T-cell (primary cell): ENCODE measurements at places on chromosomes 4 and X. TPM values are rescaled to one million over a fixed set of nuclear protein-coding genes. Genes with fewer than 3 reads are reported as not detected.

The PCDH7 gene
- not detected for total RNA-seq

The ARSJ gene
- total RNA-seq: 0.26 TPM

The PNMA6E gene
- not detected for total RNA-seq

GRCh38 chr4:137703195-137703594 lies 170.9 kb upstream of the PCDH18 start:
- no peak overlapping the region for H3K4me3 ChIP-seq
- H3K27ac ChIP-seq: no peak overlapping the region
- H3K36me3 ChIP-seq: no peaks in the 10 kb centered on the region
- no peaks in the 10 kb centered on the region for H3K4me1 ChIP-seq
- H3K27me3 ChIP-seq: no peaks in the 10 kb centered on the region

DNA sequence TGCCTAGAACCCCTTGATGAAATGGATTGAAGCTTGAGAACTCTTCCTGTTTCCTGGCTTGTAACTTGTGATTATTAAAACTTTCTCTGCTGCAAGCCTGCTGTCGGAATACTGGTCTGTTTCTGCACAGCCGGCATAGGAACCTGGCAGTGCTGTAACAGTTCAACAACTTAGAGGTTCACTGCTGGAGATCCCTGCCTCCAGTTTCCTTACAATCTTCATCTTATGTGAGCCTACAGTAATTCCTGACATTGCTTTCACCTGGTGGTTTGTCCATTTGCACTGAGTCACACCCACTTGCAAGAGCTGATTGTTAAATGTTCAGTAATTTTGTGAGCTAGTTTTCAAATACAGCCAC lies 1.3 kb upstream of the SEPSECS start:
- peaks cover 10% of the 10 kb centered on the region for H3K36me3 ChIP-seq
- peak overlapping the region; percentile 91 for H3K4me3 ChIP-seq
- H3K27ac ChIP-seq: peak overlapping the region; percentile 98

- DNase-seq: no peak
- no peak overlapping the region for H3K27ac ChIP-seq
- H3K4me1 ChIP-seq: no peaks in the 10 kb centered on the region
- H3K36me3 ChIP-seq: peaks cover 39% of the 10 kb centered on the region
- H3K4me3 ChIP-seq: no peak overlapping the region
Measured at GRCh38 chr4:121676345-121677075, 20.3 kb downstream of the ANXA5 start.

DNA sequence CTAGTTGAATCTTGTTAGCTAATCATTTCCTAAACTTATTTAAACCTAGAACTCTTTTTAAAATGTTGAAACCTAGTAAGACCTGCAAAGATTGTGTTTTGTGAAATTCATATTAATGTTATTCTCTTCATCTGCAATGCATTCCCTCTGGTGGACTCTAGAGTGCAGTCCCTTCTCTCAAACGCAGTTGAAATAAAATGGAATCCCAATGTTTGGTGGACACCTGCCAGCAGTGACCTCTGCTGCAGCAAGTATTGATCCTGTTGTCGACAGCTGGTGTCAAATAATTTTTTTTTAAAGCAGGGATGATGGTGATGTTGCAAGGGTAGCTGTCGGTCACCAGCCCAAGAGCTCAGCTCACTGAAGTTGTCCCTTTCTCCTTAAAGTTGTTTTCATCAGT lies 492.0 kb downstream of the ZIC3 start:
- H3K4me3 ChIP-seq: no peak overlapping the region
- no peak for DNase-seq
- H3K27ac ChIP-seq: no peak overlapping the region

- H3K27ac ChIP-seq: no peak overlapping the region
- no peak for DNase-seq
- no peaks in the 10 kb centered on the region for H3K36me3 ChIP-seq
- no peaks in the 10 kb centered on the region for H3K4me1 ChIP-seq
- no peaks in the 10 kb centered on the region for H3K27me3 ChIP-seq
Measured at GRCh38 chr4:127698789-127699200, 31.4 kb upstream of the SLC25A31 start.

DNA sequence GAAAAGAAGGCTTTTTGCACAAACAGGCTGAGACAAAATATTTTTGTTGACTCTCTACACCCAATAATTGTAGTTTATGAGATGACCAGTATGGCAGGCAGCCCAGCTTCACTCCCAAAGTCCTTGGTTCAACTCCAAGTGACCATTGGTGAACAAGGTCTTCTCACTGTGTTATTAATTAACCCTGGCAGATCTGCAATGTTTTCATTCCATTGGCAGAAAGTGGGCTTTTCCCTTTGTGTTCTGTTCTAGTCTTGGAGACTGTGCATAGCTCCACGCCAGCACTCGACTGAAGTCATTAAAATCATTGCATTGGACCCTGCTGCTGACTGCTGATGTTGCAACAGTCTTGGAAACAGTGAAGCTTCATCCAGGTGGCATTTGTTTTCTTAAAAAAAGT lies 277.3 kb upstream of the HAND2 start:
- H3K36me3 ChIP-seq: no peaks in the 10 kb centered on the region
- H3K4me1 ChIP-seq: no peaks in the 10 kb centered on the region

DNA sequence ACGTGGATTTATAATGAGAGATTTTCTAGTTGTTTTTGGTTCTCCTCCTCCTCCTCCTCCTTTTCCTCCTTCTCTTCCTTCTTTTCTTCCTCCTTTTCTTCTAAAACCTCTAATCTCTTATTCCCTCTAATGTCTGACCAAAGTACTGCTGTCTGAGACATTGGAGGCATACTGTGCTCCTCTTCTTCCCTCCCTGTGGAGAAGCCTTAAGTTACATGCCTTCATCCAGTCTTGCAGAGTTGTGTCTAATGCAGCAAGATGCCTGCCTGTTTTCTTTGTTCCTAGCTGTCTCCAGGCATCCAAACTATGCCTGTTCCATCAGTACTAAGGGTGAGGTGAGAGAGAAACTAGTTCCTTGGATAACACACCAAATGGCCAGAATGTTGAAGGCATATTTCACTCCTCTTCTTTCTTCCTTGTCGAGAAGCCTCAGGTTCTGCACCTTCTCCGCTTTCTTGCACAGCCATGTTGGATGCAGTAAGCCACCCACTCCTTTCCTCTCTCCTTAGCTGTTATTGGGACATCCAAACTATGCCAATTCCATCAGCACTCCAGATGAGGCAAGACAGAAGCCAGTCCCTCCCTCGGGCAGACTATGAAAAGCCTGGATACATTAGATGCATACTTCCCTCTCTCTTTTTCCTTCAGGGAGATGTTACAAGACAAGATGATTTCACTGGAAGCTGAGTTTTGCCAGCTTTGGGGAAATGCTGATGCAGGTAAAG lies 285.7 kb upstream of the TRAM1L1 start:
- H3K4me1 ChIP-seq: no peaks in the 10 kb centered on the region
- no peak overlapping the region for H3K4me3 ChIP-seq
- no peak overlapping the region for H3K27ac ChIP-seq
- no peak for DNase-seq
- H3K27me3 ChIP-seq: no peaks in the 10 kb centered on the region

DNA sequence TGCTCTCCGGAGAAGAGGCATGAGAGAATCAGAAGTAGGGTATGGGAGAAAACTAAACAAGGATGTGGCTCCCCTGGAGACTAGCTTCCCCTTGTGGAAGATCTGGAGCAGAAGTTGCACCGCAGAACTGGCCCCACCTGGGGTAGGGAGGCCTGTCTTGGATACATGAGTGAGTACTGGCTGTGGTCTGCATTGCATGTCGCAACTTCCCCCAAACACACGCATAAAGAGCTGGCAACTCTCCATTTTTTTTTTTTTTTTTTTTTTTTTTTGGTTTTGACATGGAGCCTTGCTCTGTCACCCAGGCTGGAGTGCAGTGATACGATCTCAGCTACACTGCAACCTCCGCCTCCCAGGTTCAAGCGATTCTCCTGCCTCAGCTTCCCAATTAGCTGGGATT lies 119.9 kb downstream of the EGF start:
- H3K27ac ChIP-seq: no peak overlapping the region
- H3K4me3 ChIP-seq: no peak overlapping the region
- no peaks in the 10 kb centered on the region for H3K4me1 ChIP-seq
- no peaks in the 10 kb centered on the region for H3K36me3 ChIP-seq
